ENCODE measurements at places on chromosomes 3 and 15. TPM values are rescaled to one million over a fixed set of nuclear protein-coding genes. Genes with fewer than 3 reads are reported as not detected.

The ALDH1A2 gene
- not detected for total RNA-seq

The TMEM42 gene
- 33.8 TPM for total RNA-seq

The ZPLD1 gene
- 0.22 TPM for total RNA-seq

The PARP14 gene
- total RNA-seq, result 11.6 TPM

The MESP2 gene
- total RNA-seq, result not detected

The APBA2 gene
- total RNA-seq, result 1.1 TPM

The PLA2G4D gene
- total RNA-seq, result not detected

The PHLDB2 gene
- 60.6 TPM for total RNA-seq

The TF gene
- total RNA-seq, result not detected

The DNAJA4 gene
- 2.7 TPM for total RNA-seq

The GPR15 gene
- not detected for total RNA-seq

All from GM23248 (cell line).